IPS-NIHi11 (cell line): ENCODE measurements at places on chromosomes 2 and 18.

DNA sequence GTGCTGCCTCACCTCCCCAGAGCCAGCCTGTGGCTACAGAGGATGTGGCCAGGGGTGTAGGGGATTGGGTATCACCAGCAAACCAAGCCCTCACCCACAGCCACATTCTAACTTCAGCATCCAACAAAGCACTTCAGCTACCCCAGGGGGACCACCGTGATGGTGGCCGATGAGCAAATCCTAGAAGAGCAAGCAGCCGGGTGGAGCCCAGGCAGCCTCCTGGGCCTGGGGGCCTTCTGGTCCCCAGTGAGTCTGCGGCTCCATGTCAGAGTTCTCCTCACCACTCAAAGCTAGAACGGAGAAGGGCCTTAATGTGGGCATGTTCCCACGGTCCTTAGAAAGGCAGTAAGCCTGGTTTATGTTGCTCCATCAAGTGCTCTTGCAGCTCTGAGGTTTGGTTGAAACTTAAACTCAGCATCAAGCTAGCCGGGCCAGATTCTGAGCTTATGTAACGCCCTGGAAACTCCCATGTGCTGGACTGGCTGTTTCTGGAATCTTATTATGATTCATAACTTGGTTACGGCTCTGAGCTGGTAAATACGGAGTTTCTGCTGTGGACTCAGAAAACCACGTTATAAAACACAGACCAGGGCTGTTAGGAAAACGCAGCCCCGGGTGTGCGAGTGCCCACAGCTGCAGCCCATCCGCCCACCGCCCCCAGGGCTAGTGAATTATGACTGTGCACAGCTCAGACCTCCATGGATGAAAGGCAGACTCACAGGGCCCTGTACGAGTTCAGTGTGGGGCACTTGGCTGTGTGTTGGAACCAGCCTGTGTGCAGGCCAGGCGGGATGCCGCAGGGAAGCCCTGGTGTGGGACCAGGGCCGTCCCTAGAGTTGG, 99.8 kb downstream of the SEPTIN10 start:
- no peak for DNase-seq

- DNase-seq: no peak
Measured at GRCh38 chr2:187210726-187211125, 237.3 kb downstream of the CALCRL start.

- DNase-seq: no peak
Measured at GRCh38 chr2:64173156-64174135, 29.2 kb upstream of the PELI1 start.

GRCh38 chr2:216485745-216486144, 12.9 kb upstream of the RPL37A start:
- DNase-seq: no peak

- peak; percentile 62 for DNase-seq
Measured at GRCh38 chr18:76923485-76924085, 101.2 kb downstream of the ZNF236 start.
